ENCODE measurements at places on chromosomes 11 and 22.

GRCh38 chr11:66848671-66849500, 5.6 kb downstream of the RCE1 start:
- DNase-seq: no peak

GRCh38 chr11:123760894-123761293, 6.6 kb upstream of the OR6X1 start:
- DNase-seq: no peak

DNA sequence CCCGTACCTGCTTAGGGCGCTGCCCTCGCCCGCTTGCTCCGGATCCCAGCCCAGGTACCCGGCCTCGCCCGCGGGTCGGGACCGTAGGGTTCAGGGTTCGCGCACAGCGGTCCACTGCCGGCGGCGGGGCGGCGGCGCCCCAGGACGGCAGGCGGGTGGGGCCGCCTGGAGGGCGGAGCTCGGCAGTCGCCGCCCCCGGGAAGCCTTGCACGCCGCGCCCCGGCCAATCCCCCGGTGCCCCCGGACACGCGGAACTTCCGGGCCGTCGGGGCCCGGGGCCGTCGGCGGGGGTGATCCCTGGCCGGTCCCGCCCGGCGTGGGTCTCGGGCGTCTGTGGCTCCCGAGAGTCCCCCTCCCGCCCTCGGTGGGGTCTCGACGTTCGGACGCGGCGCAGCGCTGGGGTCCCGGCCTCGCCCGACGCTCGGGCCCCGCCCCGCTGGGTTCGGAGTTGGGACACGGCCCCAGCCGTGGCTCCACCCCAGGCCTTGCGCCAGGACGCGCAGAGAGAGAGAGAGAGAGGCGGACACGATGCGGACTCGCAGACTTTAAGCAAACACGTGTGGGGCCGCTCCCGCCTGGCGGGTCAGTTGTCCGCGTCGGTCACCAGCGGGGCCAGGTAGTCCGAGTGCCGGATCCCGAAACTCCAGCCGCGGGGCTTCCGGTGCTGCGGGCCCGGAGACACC, at the start of gene TYMP:
TYMP (minus strand) TSS at position 116 of the 683 bp plus-strand sequence. CDS start 303 bp downstream, outside the sequence.
- no peak for DNase-seq

- DNase-seq: no peak
Measured at GRCh38 chr11:47797633-47798032, 30.5 kb upstream of the FNBP4 start.

DNA sequence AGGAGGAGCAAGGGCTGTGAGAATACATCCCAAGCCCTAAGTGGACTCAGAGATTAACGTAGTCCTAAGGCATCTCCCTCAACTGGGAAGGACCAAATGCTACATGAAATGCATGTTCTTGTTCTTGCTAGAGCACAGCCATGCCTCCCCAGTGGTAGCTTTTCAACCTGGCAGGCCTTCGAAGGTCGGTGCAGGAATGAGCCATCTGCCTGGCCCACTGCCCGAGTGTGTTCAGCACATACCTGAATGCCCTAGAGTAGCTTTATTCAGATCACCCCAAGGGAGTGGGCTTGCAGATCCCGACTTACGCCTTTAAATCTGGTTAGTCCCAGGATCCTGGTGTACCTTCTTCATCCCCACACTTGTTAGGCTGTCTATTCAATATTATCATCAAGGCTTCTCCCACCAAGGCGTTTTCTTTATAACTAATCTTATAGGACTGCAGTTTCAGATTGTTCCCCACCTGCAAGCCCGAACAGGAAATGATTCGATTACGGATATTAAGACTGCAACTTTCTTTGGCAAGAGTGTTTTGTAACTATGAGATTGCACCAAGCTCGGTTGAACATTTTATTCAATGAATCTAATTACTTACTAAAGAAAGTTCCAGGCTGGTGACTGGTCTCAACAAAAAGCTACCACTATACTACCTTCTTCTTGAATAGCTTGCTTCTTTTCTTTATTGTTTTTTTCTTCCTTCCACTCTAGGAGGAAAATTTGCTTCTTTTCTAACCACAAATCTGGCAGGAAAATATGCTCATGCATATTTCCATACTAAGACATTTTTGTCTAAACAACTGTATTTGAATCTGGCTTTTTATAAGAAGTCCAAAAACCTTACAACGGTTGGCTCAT, 115.6 kb downstream of the SGSM3 start:
- DNase-seq: no peak

DNA sequence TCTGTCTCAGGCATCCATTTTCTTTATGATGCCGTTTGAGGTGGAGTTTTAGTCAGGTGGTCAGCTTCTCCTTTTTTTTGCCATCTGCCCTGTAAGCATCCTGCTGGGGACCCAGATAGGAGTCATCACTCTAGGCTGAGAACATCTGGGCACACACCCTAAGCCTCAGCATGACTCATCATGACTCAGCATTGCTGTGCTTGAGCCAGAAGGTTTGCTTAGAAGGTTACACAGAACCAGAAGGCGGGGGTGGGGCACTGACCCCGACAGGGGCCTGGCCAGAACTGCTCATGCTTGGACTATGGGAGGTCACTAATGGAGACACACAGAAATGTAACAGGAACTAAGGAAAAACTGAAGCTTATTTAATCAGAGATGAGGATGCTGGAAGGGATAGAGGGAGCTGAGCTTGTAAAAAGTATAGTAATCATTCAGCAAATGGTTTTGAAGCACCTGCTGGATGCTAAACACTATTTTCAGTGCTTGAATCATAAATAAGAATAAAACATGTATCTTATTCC, 10.9 kb upstream of the HBE1 start:
- peak; percentile 70 for DNase-seq

GRCh38 chr11:78426845-78427244, 9.2 kb upstream of the GAB2 start:
- no peak for DNase-seq

DNA sequence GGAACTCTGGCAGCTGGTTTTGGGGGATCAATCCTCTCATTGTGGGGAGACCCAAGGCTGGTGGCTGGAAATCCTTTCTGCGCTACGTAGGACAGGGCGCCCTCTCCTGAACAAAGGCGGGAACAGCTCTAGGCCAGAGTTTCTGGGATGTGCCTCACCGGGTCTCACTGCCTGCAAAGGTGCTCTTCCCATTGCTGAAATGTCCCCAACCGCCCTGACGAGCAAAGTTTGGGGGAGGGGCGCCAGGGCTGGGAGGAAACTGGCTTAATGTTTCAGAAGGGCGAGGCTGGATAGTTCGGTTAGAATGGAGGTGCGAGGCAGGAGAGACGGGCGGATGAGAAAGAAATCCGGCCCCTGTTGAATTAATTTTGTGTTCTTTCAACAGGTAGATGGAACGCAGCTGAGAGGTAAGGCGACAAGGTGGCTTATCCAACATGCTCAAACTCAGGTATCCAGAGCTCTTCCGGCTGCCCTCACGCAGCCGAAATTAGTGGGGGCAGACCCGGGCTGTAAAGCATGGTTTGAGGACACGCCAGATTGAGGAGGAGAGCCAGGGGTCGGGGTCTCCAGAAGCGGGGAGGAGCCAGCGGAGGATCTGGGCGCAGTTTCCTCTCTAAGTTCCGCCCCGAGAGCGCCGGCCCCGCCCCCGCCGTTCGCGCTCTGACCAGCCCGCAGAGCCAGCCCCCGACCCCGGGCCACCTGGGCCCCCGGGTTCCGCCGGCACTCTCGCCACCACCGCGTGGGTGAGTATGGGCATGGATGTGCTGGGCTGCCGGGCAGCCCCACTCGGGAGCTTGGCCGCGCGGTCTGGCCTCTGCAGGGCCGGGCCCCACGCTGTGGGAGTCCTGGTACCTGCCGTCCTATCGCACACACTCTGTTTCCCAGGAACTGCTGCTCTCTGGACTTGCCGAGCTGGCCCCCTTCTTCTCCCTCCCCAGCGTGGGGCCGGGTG, at the start of gene PGAP2:
PGAP2 (plus strand) TSS at position 652 of the 952 bp plus-strand sequence. CDS start 2,700 bp downstream, outside the sequence.
- no peak for DNase-seq

- no peak for DNase-seq
Measured at GRCh38 chr11:101810546-101810945, 104.3 kb upstream of the CEP126 start.

- DNase-seq: no peak
Measured at GRCh38 chr22:26050079-26050478, 119.2 kb upstream of the SEZ6L start.

GRCh38 chr11:72326151-72326848, 82.3 kb upstream of the PHOX2A start:
- DNase-seq: no peak

- no peak for DNase-seq
Measured at GRCh38 chr11:103633068-103633788, 403.2 kb upstream of the DDI1 start.

DNA sequence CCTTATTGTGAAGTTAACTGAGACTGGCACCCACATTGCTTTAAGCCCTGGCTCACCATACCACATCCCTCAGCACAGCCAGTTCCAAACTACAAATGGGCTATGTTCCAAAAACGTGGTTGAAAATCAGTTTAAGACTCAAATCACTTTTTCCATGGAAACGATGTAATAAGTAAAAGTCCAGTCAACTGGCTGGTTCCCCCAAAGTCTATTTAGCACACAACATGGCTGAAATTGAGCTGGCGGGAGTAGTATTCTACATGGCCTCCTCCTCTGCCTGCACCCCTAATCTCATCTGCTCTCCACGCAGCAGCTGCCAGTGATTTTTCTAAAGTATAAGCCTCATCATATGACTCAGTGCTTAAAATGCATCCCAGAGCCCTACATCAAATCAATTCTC, 40.9 kb upstream of the BIRC3 start:
- no peak for DNase-seq

GRCh38 chr11:67468456-67468758, 644 bp downstream of the TMEM134 start:
- no peak for DNase-seq

DNA sequence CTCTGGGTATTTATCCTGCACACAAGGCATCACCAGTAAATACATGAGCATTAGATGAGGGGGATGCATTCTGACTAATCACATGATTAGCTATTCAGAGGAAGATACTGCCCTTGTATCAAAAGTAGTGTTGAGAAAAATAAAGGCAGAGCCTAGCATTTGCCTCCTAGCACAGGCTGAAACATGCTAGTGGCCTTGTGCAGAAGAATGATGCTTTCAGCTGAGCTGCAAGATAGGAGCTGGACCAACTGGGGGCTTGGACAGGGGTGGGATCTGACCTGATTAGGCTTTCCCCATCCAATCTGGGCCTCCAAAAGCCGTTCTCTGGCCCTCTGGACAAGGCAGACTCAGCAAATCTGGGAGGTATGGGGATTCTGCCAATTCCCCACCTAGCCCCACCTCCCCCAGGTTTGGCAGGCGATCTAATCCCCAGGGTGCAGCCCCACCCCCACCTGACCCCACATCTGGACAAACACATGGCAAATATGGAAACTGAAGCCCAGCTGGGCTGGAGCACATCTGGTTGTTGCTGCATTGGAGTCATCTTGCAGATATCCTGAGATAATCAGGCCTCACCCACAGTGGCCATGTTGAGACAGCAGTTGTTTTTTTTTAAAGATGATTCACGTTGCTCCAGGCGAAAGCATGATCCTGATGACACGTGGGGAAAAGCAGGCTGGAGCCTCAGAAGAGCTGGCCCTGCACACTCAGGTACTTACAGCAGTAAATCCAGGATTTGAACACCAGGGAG, 4.4 kb upstream of the MISFA start:
- no peak for DNase-seq

GRCh38 chr11:93842461-93842860, 8.0 kb downstream of the VSTM5 start:
- DNase-seq: no peak

- no peak for DNase-seq
Measured at GRCh38 chr11:36722421-36722820, 124.4 kb upstream of the RAG2 start.

DNA sequence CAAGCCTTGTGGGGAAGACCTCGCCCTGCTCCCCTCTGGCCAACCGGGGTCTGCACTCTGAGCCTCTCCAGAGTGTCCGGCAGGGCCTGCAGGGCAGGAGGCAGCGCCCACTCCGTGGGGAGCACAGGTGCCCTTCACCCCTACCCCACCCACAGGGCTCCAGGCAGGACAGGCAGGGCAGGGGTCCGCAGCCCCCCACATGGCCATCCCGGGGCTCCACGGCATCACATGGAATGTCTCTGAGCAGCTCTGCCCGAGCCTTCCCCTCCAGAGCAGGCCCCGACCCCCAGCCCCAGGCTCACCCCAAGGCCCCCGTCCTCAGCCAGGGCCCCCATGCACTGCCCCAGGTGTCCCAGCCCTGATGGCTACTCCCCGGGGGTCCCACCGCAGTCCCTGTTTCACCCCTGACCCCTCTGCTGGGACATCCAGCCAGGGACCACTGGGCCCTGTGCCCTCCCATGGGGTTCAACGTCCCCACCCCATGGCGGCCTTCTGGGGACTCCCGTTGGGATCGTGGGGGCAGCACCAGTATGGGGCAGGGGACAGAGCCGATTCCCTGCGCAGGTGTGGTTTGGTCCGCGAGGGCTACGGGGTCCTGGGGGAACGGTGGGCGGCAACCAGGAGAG, 77.7 kb downstream of the BRD1 start:
- DNase-seq: no peak

DNA sequence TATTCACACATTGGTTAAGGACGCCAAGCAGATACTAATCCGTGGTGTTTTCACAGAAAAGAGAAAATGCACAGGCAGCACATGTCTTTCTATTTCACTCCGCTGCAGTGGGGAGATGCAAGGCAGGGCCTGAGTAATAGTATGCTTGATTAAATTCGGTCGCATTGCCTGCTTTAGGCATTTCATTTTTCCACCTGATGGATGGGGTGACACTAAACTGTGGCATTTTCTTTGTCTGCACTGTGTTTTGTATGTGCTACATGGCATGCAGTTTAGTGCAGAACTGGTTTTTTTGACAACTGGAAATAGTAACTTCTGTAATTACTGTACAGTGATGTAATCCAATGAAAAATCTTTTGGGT, 94.9 kb downstream of the SLC17A6 start:
- no peak for DNase-seq

DNA sequence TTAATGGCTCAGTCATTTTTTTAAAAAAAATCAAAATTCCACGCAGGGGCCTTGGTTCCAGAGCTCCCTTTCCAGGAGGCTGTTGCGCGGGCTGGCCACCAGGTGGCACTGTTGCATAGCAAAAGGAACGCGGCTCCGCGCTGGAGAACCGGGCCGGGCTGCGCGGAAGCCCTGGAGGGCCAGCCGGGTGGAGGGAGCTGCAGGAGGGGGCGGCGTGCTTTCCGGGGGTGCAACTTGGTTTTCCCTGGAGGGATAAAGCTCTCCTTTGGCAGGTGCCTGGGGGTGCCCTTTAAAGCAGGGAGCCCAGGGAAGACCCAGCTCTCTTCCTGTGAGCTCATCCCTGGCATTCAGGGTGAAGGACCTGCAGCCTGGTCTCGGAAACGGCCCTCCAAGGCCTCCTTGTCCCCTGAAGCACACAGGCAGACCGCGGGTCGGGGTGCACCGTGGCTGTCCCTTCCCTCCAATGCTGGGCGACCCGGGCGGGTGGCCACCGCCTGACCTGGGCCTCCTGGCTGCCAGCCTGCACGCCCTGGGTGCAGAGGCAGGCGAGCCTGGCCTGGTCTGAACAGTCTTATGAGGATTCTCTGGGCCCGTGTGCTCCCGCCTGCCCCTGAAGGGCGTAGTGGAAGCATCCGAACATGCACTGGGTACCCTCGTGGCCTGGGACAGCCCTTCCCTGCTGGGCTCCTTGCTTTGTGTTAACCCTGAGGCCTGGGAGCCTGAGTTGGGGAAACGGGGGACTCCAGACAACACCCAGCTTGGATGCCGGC, 23.4 kb downstream of the KRTAP5-5 start:
- DNase-seq: no peak

All from GM12864 (cell line).